ENCODE measurements at places on chromosomes 12 and 14.

GRCh38 chr14:80987235-80988032 lies 32.0 kb downstream of the TSHR start:
- DNase-seq: peak; percentile 53

- DNase-seq: no peak
Observed at GRCh38 chr12:6852651-6853354, 853 bp downstream of the USP5 start.

DNA sequence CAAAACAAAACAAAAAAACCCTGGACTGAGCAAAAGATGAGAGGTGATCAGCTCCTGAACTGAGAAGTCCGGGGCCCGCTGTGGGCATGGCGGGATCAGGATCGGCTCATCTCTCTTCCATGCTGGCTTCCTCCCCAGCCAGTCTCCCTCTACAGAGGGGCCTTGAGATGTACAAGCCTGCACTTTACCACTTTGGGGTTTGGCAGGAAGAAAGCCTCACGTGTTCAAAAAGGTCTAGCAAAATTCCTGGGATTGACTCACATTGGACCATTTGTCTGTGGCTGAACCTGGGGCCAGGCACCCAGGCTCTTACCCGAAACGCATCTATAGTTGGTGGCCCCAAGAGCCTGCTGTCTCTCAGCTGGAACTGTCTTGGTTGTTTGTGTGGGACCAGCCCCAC lies 89.0 kb downstream of the SLC24A4 start:
- DNase-seq: no peak

DNA sequence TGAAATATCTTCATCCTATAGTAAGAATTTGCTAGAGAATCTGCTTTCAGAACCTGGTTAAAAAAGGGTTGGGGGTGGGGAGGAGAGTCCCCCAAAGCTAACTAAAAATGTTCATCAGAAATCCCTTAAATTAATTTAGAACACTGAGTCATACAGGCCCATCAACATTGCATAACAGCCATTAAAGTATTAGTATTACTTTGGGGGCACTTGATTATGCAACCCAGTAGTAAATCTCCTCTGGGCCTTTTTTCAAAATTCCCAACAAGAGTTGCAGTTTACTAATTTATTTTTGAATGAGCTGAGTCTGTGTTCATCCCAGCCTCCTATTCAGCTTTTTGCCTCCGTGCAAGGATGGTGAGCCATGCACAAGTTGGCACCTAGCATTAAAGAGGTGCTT lies 8.8 kb upstream of the SLC24A4 start:
- no peak for DNase-seq

DNA sequence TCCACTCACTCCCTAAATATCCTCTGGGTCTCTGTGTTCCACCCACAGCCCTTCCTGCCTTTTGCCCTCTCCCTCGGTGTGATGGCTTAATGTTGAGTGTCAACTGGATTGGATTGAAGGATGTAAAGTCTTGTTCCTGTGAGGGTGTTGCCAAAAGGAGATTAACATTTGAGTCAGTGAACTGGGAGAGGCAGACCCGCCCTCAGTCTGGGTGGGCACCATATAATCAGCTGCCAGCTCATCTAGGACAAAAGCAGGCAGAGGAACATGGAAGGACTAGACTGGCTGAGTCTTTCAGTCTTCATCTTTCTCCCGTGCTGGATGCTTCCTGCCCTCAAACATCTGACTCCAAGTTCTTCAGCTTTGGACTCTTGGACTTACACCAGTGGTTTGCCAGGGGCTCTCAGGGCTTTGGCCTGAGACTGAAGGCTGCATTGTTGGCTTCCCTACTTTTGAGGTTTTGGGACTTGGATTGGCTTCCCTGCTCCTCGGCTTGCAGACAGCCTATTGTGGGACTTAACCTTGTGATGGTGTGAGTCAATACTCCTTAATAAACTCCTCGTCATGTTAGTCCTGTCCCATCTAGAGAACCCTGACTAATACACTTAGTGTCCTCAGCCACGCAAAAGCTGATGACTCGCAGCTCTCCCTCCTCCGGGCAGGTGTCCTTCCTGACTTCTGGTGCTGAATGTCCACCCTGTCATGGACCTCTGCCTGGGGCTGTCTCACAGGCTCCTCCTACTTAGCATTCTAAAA lies 5.9 kb downstream of the DGLUCY start:
- peak; percentile 76 for DNase-seq

DNA sequence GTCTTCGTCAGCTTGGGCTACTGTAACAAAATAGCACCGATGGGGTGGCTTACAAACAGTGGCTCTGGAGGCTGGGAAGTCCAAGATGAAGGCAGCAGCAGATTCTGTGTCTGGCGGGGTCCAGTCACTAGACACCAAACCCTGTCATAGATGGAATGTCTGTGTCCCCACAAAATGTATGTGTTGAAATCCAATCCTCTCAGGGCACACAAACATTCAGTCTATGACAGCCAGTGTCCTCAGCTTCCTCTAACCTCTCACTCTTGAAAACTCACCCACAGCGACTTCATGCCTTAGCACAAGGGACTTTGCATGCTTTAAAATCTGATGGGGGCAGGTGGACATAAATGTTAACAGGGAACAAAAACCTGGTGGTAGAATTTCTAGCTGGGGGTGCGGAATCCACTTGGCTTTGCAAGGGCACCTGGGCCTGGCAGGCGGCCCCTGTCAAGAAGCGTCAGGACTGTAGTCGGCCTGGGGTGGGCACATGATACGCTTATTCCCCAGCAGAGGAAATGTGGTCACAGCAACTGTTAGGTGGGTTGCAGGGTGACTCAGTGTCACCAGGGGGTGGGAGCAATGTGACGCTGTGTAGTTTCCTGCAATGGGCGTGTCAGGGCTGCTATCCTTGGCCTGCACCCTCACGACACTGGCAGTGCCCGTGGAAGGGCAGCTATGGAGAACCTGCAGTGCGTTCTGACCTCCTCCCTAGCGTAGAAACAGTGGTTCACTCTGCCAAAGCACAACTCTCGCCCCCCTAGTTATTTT lies 17.7 kb downstream of the RIN3 start:
- DNase-seq: no peak

- no peak for DNase-seq
Observed at GRCh38 chr14:56394826-56395530, 184.6 kb upstream of the TMEM260 start.

- no peak for DNase-seq
Observed at GRCh38 chr12:58818546-58818945, 101.8 kb downstream of the LRIG3 start.

DNA sequence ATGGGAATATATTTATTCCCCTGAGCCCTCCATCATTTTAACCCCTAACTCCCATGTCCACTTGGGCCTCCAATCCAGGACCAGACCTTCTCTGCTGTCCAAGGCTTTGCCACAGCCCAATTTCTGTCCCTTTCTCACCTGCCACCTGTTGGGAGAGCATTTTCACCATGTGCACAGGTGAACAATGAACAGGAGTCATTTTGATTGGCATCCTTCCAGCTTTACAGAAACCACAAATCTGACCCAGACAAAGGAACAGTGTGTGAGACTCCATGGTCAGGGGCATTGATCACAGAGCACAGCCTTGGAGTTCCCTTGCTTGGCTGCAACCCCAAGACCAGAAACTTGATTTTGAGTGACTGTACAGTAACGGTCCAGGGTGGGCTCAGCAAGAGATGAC lies 91.9 kb downstream of the CRACR2A start:
- no peak for DNase-seq

DNA sequence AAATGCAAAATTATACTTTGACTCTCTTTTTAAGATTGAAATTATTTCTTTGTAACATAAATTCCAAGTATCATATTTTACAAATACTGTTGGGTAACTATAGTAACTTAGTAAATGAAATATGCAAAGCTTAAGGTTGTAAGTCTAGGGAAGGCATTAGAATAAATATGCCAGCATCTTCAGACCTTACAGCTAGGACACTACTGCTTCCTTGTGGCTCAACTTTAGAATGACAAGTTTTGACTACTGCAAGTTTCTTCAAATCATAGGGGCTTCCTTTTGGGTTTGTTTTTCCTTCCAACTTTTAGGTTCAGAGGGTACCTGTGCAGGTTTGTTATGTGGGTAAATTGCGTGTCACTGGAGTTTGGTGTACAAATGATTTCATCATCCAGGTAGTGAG lies 17.7 kb upstream of the ANP32D start:
- no peak for DNase-seq

DNA sequence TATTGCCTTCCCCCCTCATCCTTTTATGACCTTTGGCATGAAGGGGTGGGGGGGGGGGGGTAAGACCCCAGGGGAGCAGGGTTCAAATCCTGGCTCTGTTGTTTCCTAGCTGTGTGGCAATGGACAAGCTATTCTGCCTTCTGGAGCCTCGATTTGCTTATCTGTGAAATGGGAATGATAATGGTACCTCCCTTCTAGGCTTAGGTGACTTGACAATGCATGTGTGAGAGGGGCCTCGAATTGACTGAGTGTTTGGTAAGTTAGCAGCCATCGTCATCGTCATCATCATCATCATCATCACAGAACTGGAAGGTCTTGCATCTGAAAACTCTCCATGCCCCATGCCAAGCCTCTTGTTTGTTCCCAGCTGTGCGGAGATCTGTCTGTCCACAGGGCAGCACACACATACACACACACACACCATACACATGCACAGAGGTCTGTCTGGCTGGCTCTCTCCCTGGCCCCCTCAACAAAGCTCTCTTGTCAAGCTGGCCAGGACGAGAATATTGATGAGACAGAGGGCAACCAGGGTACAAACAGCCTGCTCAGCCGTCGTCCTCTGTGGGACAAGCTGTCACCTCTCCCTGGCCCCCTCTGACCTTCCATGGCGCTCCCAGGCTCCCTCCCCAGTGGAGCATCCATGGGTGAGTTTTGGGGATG lies 5.9 kb upstream of the SDS start:
- no peak for DNase-seq

DNA sequence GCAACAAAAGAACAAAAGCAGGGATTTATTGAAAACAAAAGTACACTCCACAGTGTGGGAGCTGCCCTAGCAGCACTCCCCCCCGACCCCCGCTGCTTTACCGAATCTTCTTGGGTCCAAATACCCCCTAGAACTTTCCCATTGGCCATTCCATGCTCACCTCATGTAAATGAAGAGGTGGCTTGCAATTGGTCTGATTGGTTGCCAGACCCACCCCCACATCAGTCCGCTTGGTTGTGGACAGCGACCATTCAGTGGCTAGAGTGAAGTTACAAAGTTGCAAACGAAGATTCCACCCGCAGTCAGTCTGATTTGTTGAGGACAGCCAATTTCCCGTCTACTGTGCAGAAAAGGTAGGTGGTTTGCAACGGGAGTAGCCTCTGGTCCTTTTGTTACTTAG lies 3.9 kb downstream of the STYX start:
- DNase-seq: no peak

DNA sequence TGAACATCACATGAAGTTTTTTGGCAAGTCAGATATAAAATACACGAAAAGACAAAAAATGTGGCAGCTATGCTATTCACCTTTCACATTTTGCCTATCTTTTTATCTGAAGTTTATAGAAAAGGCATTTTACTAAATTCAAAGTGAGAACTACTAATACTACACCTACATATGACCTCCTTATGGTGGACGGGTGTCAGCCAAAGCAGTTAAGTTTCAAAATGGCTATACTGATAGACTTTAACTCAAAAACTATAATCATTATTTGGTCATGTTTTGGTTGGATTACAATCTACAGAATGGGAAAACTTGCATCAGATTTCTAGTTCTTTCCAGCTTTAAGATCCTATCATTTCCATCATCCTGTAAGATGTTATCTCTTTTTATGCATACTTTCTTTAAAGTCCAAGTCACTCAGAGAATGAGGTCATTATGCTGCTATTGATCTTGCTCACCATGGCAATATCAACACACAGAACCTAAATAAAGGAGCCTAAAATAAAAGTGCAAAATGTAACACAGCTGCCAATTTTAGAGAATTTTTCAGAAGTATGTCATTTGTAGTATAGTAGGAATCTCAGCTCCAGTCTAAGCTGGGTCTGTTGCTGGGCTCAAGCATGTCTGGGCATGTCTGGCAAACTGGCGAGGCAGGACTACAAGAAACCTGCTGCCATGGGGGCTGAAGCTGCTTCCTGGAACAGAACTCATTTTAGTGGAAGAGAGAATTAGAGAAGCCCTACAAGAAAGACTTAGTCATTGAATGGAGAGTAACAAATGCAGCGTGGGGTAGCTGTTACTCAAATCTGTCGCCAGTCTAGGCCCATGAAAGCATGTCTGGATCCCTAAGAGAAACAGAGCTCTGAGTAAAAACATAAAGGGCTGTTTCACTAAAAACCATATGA lies 7.6 kb upstream of the AEBP2 start:
- no peak for DNase-seq

DNA sequence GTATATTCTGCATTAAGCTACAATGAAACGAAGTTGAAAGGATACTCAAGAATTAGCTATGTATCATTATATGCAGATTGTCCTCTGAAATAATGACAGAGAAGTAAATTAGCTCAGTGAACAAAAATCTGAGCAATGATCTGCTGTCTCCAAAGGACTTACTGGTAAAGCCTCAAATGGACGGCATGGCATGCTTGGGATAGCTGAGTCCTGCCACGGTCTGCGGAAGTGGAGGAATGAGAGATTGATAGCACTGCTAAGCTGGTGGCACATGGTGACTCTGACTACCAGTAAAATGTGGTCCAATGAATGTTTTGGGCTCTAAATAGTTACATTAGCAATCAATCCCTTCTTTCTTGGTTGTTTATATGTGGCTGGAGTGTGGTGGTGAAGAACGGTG lies 3.7 kb upstream of the DENND5B start:
- no peak for DNase-seq

- no peak for DNase-seq
Observed at GRCh38 chr12:10968765-10969456, 17.8 kb downstream of the TAS2R50 start.

GRCh38 chr14:89349171-89350008 lies 67.6 kb downstream of the FOXN3 start:
- no peak for DNase-seq

DNA sequence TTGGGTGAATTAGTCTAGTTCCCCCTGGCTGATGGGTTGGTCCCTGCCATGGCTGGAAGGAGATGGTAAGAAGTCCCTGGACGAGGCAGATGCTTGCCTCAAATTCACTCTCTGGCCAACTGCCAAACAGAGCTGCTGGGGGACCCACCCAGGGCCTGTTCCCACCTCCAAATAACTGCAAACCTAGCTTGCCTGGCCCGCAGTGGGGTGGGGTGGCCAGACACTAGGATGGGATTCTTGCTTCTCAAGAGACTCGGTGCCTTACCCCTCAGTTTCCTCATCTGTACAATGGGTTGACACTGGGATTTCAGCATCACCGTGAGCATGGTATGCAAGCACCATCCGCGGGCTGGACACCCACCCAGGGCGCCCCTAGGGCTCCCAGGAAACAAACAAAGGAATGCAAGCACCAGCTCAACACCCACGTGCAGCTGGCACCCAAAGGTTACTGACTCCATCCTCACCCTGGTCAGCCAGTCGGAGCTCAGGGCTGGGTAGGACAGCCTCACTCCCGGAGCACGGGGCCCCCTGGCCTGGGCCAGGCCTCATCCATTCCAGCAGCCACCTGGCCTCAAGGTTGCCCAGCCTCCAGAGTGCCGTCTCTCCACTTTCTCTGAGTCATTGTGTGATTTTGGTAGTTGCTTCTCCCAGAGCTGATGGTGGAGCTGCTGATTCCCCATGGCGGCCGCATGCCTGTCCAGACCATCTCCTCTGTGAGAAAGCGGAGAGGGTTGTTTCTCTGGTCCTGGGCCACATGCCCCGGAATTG lies 205.2 kb upstream of the RTL1 start:
- no peak for DNase-seq

All from kidney epithelial cell (primary cell).